Frontal cortex (tissue), 4 donors: ENCODE measurements at places on chromosomes 2 and 18. TPM values are rescaled to one million over a fixed set of nuclear protein-coding genes. Genes with fewer than 3 reads are reported as not detected.
A peak's percentile ranks its signal among the peaks of the same experiment; 100 is the strongest.

- no peak for DNase-seq
Measured at GRCh38 chr2:9331704-9332103, 91.6 kb downstream of the ITGB1BP1 start.

DNA sequence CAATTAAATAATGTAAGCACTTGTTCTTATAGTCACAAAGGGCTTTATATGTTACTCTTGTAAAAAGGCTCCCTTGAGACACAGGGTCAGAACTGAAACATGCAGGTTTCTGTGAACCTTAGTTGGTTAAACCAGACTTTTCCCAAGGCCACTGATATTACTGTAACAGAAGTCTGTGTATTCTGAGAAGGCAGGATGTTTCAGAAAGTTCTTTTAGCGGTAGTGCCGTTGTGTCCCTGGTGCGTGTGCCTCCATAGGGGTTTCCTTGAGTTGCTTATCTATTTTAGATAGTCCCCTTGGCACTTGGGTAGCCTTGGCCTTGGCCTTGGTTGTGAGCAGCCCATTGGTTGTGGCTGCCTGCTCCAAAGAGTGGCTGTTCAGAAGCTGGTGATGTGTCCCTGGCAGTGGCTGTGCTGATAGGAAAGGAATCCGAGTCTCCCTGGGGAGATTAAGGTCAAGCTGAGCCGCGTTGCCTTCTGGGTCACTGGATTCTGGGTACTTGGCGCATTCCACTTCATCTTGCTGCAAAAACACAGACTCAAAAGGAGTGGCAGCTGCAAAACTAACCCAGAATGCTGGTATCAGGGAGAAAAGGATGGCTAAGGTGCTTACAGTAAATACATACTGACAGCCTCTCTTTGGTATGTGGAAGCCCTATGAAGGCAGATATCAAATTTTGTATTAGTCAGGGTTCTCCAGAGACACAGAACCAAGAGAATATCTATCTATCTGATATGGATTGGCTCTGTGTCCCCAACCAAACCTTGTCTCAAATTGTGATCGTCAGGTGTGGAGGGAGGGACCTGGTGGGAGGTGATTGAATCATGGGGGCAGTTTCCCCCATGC is 69.7 kb downstream of the FHOD3 start:
- no peak for DNase-seq

DNA sequence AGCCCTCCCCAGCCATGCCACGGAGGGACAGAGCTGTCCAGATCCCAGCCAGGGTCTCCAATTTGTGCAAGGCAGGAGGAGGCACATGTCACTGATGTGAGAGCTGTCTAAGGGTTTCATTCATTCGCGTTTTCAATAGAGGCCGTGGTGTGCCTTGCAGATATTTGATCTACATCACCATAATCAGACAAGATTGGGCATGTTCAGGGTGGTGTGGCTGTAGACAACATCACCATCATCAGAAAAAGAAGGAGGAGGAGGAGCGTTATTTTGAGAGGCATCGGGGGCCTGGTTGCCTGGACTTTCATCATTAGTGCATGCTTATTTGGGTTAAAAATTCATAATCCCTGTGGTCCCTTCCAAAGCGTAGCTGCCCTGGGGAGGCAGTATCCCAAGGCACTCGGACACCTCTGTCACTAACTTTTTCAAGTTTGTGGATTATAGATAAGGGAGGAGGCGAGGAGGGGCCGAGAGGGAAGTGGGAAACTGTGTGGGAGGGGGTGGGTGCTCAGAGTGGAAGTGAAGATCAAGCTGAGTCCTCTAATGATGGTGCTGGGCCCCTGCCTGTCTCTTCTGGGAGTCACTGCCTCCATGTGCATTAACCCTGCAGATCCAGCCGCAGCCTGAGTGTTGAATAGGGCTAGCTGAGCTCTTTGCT is 194.1 kb downstream of the CTIF start:
- DNase-seq = no peak

FAHD2B gene
- 5.3 TPM for total RNA-seq

SF3B1 gene
- total RNA-seq = 250 TPM

- DNase-seq = no peak
Measured at GRCh38 chr2:170204298-170204951, 26.5 kb downstream of the MYO3B start.

GRCh38 chr18:5391409-5391808 is 95.9 kb upstream of the ZBTB14 start:
- DNase-seq = no peak

- no peak for DNase-seq
Measured at GRCh38 chr2:184523732-184524131, 74.6 kb upstream of the ZNF804A start.

CLIP4 gene
- 49.3 TPM for total RNA-seq

DNA sequence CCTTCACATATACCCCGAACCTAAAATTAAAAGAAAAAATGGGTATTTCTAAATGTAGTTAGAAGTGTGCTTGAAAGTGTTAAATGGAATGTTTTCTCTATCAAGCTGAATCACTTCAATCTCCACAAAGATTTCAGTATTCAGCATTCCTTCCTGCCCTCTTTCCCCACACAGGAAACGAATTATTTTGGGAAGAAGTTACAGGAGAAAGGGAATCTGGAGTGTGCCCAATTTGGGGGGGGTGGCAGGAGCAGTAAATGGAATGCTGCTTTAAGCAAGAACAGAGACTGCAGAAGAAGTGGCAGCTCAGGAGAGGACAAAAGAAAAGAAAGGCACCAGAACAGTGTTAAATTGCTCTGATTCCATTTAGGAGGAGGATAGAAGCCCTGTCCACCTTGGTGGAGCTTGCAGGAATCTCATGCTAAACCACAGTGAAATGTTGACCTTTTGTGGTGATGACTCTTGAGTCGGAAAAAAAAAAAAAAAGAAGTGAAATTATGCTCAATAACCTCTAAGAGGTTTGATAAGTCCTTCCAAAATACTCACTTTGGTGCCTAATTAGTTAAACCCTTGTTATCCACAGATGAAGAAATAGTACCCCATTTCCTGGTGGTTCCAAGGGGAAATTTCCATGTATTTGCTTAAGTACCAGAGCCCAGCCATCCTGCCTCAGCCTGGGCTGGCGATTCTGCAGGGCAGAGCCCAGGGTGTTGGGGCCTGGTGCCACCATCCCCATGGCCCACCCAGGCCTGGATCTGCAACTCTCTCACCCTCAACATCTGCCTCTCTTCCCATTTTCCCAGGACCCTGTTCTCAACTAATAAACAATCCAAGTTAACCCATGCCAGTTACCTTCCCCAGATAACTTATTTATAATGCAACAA is 56.5 kb downstream of the MYO5B start:
- no peak for DNase-seq

GRCh38 chr2:47323009-47323821 is 79.7 kb upstream of the MSH2 start:
- DNase-seq = peak; percentile 77

- DNase-seq = no peak
Measured at GRCh38 chr18:9053814-9054213, 48.7 kb upstream of the NDUFV2 start.
